NCI-H1694 (cell line): ENCODE measurements at places on chromosomes 16 and 17.
A peak's percentile ranks its signal among the peaks of the same experiment; 100 is the strongest.

DNA sequence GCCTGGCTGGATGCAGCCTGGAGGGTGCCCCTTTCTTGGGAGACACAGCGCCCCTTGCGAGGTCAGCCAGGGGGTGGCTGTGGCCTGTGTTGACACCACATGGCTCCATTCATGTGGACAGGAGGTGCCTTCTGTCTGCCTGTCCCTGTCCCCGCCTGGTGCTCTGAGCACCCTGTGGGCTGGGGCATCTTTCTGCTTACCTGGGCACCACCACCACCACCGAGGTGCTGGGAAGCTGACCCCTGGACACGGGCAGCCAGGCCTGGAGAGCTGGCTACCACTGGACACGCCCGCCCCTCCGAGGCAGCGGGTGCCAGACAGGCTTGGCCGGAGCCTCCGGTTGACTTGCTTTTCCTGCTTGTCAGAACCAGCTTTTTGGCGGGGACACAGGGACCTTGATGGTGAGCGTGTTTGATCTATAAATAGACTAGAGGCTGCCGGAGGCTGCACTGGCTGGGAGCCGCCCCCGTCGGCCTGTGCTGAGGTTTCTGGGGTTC is 121.3 kb upstream of the GSE1 start:
- no peak for DNase-seq

DNA sequence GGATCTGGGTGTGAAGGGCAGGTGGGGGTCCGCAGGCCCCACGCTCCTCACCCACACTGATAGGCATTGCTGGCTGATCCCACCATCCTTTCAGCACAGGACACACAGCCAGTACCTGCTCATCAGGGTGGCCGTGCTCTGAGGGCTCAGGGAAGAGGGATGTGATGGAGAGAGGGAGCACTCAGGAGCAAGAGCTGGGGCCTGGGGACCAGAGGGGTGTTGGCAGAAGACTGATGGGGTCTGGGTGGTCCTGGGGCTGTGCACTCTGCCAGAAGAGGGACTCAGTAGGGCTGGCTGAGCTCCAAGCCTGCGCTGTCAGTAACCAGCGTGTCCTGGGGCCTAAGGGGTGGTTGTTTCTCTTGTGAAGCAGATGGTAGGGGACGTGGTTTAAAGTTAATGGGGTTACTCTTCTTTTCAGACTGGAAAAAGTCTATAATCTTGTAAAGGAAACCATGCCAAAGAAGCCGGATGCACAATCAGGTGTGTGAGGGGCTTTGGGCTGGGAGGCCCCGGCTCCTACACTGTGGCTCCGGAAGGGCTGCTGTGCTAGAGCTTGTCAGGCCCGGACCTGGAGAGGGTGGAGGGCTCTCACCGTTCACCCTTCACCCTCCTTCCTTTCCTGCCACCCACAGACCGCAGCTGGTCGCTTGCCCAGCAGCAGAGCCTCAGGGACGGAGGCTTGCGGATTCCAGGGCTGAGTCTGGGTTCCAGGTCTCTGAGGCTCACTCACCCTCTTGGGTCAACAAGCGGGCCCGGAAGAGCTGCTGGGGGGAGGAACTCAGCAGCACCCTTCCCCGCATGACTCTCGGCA is 27.8 kb downstream of the POLR3E start:
- DNase-seq: no peak

GRCh38 chr17:29716566-29716965 is 93.9 kb upstream of the CORO6 start:
- no peak for DNase-seq

GRCh38 chr17:82378741-82379021 is 7.1 kb downstream of the UTS2R start:
- DNase-seq: no peak

- no peak for DNase-seq
These were observed 21.0 kb downstream of the PMM2 start for GRCh38 chr16:8818504-8819270.

GRCh38 chr16:30186782-30187555 is 3.6 kb downstream of the CORO1A start:
- no peak for DNase-seq

DNA sequence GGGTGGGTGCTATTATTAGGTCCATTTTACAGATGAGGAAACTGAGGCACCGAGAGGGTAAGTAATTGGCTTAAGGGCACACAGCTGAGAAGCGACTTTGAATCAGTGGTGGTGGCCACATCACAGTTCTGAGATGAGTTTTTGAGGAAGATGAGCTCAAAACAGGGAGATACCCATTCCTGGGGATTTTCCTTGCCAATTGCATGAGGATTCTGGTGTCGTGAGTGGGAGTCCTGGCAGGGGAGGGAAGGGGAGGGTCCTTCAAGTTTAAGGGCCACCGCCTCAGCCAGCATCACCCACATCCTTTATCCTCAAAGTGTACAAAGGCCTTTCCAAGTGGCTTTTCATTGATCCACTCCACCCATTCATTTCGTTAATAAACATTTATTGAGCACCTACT is 45.3 kb downstream of the IL21R start:
- no peak for DNase-seq

DNA sequence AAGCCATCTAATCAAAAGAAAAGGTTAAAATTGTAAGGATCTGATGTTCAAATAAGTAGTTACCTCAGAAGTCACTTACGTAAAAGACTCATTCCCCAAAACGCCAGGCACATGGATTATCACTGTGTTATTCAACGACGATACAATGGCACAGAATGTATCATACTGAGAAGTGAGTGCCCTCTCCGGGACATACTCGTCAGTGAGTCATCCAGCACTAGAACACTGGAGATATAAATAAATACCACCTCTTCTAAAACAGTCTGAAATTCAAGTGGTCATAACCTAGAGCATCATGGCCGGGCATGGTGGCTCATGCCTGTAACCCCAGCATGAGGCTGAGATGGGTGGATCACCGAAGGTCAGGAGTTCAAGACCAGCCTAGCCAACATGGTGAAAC is 24.9 kb downstream of the USP31 start:
- DNase-seq: no peak

GRCh38 chr17:48439110-48439850 is 9.3 kb upstream of the SKAP1 start:
- no peak for DNase-seq

DNA sequence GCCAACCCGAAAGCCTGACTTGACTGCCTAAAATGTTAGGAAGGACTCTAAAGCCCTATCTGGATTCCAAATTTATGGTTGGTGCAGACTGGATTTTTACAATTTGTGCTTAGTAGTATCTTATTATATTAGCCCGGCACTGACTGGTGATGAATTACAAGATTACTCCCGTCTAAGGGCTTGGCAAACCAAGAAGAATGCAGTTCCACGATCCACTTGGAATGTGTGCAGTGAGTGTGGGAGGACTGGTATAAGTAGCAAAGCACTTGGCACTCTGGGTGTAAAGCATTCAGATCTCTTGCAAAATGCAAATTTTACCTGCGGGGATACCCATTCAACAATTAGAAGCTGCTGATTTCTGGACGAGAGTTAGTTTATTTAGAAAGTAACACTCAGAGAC is 539.4 kb downstream of the MAF start:
- DNase-seq: no peak

DNA sequence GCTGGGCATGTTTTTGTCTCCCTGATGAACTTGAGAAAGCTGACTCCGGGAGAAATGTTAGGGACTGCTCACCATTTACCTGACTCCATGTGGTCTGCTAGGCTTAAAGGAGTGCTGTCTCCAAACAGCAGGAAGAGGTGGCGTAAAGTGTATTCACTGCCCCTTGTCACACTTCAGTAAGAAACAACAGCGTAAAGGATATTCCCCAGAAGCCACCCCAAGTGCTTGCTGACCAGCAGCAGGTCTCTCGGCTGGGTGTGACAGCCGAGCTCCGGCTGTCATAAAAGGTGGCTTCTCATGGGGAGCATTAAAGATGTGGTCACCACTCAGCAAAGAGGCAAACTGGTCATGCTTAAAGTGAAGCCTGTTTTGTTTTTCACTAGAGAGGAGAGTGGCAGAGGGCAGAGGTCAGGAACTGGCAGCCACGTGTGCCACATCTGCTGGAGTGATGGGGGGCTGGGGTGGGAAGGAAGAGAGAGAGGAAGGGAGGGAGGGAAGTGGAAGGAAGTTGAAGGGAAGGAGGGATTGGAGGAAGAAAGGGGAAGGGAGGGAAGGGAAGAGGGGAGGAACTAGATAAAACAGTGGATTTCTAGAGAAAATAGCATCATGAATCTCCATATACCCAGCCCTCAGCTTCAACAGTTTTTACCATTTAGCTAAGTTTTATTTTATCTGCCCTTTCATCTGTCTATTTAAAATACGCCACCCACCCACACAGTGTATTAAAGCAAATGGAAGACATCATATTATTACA is 119.3 kb downstream of the CLEC16A start:
- DNase-seq: no peak

DNA sequence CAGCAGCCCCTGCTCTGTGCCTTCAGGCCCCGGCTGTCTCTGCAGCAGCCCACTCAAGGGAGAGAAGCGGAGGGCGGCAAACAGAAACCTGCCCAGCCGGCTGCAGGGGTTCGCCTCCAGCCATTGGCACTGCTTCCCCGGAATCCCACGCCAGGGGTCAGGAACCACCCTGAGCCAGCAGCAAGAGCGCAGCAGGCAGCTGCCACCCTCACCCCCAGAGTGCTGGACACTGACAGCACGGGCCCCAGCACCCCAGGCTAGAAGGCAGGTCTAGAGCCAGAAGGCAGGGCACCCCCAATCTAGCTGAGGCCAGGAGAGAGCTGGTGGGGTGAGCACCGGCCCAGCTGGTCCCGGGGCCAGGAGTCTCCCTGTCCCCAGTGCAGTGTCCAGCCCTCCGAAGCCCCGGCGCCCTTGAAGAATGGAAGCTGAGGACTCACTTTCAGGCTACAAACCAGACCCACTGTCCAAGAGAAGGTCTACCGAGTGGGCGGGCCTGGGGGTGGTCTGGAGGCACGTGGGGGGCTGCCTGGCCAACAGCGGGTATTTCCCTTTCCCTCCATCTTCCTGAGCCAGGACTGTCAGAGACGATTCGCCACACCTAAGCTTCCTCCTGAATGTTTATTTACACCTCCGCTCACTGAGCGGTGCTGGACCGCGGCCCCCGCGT is 8.4 kb downstream of the UBALD2 start:
- DNase-seq: no peak

GRCh38 chr16:57688987-57689761 is 5.4 kb upstream of the DRC7 start:
- no peak for DNase-seq

DNA sequence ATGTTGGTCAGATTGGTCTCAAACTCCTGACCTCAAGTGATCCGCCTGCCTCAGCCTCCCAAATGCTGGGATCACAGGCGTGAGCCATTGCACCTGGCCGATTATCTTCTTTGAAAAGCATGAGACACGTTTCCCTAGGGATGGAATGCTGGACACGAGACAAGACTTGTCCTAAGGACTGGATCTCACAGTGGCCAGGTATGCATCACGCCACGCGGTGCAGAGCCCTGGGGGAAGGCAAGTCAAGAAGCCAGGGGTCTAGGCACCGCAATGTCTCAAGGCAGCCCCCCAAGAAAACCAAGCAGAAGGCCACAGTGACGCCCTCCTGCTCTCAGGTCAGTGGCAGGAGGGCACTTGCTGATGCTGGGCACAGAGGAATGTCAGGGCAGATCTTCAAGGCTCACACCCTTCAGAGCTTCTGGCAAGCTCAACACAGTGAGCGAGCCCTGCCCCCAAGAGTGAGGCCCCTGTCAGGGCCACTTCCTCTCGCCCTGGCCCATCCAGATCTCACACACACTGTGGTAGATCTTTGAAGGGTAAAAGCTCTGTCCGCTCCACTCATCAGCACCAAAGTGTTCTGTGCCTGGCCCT is 134.7 kb downstream of the ZNF778 start:
- no peak for DNase-seq

DNA sequence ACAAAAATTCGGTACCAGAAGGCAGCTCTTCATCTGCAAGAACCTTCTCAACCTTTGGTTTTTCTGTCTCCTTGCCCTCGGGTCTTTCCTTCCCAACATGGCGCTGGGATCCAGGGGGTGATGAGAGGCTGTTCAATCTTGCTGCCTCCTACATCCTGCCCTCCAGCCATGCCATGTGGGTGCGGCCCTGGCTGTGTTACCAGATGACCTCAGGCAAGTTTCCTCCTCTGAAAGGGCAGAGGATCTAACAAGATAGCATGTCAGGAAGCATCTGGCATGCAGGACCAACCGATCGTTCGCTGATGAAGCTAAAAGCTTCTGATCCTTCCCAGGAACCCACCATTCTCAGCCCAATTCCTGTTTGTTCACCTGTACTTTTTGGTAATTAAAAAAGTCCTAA is 36.8 kb upstream of the BCAR1 start:
- no peak for DNase-seq

- DNase-seq: no peak
These were observed 42.7 kb downstream of the GNAO1 start for GRCh38 chr16:56233795-56234566.

DNA sequence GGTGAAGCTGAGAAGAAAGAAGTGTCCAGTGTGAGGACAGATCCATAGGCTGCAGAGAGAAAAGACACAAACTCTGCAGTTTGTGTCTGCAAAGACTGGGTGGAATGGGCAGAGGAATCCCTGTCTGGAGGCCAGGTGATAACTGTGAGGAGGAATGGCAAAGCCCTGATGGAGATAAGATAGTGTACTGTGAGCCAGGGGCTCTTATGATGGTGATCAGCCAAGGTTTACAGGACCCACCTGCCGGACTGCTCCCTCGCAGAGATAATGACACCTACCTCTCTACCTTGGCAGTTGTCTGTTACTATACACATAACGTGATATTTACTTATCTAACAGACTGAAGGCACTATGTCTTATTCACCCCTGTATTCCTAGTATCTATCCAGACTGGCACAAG is 92.6 kb upstream of the ASIC2 start:
- DNase-seq: no peak

GRCh38 chr17:59607817-59608403 is 11.8 kb upstream of the CLTC start:
- peak; percentile 43 for DNase-seq

DNA sequence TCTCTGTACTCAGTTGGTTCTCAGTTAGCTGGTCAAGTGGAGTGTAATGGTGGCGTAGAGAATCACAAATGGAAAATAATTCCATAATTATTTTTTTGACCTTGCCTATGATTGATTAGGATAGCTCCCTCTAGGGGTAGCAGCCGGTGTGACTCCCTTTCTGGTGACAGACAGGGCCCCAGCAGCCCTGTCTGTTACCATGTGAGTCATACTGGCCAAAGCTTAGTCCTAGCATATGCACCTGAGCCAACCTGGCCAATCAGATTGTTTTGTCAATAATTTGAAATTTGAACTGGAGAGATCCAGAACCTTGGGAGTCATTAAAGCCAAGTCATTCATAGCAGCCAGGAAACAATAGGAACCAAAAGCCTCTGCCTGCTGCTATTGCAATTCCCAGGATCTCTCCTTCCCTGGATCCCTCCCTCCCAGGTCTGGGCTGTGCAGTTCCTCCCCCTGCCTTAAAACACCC is 5.6 kb downstream of the PNPO start:
- peak; percentile 64 for DNase-seq

GRCh38 chr16:87582216-87582965 is 19.9 kb upstream of the JPH3 start:
- DNase-seq: no peak

DNA sequence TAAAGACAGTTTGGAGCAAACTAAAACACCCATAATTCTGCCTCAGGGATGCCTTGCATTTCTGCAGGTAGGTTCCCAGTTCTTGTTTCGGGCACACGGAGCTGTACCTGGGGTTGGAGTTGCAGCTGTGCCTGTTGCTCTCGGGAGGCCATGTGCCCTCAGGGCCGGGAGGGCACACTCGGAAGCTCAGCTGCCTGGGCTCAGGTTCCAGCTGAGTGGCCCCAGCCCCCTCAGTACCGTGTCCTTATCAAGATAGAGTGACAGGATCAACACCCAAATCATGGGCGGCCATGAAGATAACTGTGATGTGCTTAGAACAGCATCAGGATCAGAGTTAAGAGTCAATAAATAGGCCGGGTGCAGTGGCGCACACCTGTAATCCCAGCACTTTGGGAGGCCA is 107.9 kb downstream of the SNX29 start:
- DNase-seq: no peak
